ENCODE measurements at places on chromosomes 2 and 18.

- DNase-seq: no peak
Observed at GRCh38 chr2:43311276-43311675, 84.9 kb upstream of the ZFP36L2 start.

DNA sequence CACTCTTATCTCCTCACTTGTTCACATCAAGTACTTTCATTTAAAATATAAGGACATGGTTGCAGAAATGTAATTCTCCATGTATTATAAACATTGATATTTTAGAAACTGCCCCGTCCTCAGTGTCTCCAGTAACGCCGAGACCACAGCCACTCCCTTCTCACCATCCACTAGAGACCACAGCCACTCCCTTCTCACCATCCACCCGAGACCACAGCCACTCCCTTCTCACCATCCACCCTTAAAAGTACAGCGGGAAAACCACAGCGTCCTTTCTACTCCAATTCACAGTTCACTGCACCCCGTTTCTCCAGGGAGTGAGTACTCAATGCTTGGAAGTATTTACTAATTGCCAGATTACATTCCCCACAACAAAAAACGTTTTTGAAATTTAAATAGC lies 1452.2 kb upstream of the ACVR2A start:
- DNase-seq: no peak

GRCh38 chr2:46047290-46047689 lies 249.9 kb upstream of the EPAS1 start:
- no peak for DNase-seq

- DNase-seq: no peak
Observed at GRCh38 chr2:226583715-226584114, 215.9 kb downstream of the IRS1 start.

GRCh38 chr2:240140920-240141319 lies 462 bp upstream of the OTOS start:
- no peak for DNase-seq

GRCh38 chr2:219173176-219173575 lies 3.3 kb upstream of the SLC23A3 start:
- no peak for DNase-seq

GRCh38 chr2:41204315-41204714 lies 752.4 kb upstream of the SLC8A1 start:
- no peak for DNase-seq

DNA sequence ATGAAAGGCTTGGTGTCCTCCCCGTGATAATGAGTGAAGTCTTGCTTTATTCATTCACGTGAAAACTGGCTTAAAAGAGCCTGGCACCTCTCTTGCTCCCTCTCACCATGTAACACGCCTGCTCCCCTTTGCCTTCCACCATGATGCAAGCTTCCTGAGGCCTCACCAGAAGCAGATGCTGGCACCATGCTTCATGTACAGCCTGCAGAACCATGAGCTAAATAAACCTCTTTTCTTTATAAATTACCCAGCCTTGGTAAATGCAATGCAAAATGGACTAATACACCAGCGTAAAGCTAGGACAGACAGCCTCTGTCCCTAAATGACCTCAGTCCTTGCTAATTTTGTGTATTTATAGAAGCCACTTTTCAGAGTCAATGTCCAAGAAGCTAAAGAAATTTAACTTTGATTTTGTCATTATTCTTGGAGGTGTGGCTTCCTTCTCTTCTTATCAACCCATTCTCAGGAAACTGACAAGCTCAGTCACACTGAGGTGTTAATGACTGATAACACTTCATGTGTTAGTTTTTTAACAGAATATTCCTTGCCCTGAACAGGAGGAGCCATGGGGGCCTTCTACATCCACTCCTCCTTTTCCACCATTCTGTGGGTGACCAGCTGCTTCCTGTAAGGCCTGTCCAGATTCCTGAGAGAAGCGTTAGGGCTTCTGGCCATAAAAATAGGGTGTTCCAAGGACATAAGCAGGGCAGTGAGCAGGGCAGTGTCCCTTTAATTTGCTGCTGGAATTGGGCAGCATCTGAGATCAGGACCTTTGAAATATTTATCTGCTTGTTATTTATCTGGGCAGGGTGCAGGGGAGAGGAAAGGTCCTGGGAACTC lies 38.0 kb upstream of the EPAS1 start:
- no peak for DNase-seq

DNA sequence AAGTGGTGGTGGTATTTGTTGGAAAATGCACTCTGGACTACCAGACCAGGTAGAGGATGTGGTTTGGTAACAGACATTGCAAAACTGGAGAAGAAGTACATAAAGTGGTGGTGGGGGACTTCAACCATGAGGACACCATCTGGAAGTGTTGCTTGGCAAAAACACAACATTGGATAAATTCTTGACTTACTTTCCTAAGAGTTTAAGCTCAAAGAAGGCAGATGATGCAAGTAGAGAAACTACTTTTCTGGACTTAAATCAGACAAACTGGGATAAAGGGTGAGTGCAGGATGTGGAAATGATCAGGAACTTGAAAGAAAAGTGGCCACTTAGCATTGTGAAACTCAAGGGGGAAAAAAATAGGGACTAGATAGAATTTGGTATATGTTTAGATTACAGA lies 487.4 kb downstream of the ZEB2 start:
- no peak for DNase-seq

GRCh38 chr2:196635156-196635555 lies 4.4 kb upstream of the CCDC150 start:
- DNase-seq: no peak

DNA sequence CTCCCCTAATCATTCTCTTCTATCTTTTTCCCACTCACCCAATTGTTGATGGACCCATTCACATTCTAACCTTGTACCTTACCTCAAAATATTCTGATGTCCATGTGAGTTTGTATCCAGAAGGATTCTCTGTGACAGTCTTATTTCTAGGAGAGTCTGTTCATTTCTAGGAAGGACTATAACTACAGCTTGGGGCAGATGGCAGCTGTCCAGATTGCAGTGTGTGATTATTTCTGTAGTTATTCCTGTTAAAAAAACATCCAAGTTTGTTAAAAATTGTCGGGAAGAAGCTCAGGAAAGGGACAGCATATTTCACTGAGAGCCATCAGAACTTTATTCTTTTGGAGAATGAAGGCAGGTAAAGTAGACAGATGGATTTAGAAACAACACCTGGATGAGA lies 142.6 kb downstream of the RAPGEF4 start:
- no peak for DNase-seq

DNA sequence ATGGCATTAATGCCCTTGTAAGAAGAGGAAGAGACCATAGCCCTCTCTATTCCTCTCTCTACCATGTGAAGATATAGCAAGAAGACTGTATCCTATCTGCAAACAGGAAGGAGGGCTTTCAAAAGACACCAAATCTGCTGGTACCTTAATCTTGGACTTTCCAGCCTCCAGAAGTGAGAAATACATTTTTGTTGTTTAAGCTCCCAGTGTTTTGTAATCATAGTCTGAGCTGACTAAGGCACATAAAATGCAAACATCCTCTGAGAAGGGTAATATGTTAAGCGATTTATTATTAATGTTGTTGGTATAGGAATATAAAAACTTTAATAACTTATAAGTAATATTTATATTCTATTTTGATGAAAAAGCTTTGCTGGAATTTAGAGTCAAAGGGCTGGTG lies 559.8 kb downstream of the SUCLG1 start:
- no peak for DNase-seq

DNA sequence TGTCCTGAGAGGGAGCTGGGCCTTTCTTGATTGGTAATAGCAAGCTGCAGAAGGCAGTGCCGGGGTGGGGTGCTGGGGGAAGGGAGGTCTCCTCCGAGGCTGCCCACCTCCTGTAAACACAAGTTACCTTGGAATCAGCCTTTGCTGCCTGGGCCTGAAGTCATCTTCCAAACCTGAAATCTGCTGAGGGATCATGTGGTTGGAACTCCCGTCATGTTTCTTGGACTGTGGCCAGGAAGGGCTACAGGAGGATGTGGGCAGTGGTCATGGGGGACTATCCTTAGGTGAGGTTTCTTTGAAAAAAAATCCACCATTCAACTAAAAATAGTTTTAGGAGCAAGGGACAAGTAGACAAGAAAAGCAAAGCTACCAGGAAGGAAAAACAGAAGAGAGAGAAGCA lies 74.2 kb downstream of the CDK15 start:
- peak; percentile 34 for DNase-seq
